ENCODE measurements at places on chromosomes 1 and 21.

- DNase-seq = no peak
Observed at GRCh38 chr1:31650161-31651088, 5.7 kb upstream of the PEF1 start.

GRCh38 chr1:230575886-230576500, 66.3 kb upstream of the COG2 start:
- DNase-seq = no peak

DNA sequence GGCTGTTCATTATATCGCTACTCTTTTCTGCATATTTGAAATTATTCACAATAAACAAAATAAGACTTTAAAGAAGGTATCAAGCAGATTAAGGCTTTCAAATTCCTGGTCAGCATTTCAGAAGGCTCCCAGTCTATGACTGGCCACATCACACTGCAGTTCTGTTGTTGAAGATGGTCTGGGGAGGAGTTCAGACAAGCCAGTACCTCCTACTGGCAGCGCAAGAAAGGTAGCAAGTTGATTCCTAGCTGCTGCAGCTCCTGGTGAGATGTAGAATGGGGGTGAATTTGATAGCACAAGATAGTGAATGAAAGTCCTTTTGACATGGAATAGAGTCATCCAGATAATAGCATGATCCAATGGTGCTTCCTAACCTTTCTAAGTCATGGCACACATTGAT, 88.2 kb upstream of the BEND5 start:
- no peak for DNase-seq

GRCh38 chr21:35084869-35085268, 35.8 kb upstream of the RUNX1 start:
- peak; percentile 50 for DNase-seq

DNA sequence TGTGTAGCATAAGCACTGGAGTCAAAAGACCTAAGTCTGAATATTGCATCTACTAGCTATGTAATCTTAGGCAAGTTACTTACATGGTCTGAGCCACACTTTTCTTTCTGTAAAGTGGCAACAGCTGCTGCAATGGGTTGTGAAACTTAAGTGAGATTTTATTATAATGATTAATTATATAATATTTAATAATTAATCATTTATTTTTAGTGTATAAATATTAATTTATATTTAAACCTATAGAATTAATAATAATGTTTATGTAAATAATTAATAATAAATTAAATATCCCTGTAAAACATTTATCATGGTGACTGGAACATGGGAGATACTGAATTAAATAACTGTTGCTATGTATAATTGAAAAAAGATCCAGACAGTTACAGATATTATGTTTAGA, 180.3 kb downstream of the LRRC40 start:
- no peak for DNase-seq

- DNase-seq = no peak
Observed at GRCh38 chr1:181397845-181398244, 85.5 kb upstream of the CACNA1E start.

- DNase-seq = no peak
Observed at GRCh38 chr1:121519042-121519755, 334.4 kb downstream of the SRGAP2C start.

DNA sequence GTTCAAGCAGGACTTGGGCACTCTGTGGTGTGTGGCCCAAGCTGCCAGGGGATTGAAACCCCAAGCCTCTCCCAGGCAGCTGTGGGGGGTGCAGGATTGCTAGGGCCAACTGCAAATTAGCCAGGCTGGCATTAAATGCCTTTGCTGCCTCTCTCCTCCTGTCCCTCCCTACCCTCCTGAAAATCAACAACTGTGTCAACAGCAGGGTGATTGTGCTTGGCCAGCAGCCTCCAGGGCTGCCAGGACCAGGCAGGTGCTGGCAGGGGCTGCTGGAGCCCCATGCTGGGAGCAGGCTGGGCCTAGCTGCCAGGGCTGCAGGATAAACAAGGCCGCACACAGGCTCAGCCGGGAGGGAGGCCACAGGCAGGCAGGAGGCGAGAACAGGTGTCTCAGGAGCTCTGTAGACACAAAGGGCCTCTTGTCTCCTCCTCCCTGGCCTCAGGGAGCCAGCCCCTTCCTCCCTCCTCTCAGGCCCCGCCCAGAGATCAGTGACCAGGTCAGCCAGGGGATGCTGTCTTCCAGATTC, 11.4 kb downstream of the SOX13 start:
- no peak for DNase-seq

- no peak for DNase-seq
Observed at GRCh38 chr1:84382127-84382526, 16.2 kb upstream of the DNASE2B start.

DNA sequence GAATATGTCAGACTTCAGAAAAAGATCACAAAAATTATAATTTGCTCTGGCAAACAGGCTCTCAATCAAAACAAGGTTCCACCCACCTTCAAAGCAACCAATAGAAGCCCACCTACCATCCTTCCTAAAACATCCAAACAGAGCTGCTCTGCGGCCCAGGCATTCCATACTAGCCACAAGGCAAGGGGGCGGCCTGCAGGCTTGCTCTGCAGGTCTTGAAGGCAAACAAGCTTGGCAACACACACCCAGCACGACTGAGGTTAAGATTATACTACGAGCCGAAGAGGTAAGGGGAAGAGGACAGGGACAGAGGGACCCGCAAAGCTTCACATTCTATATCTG, 207.3 kb downstream of the SLC45A1 start:
- DNase-seq = peak; percentile 21

- DNase-seq = peak; percentile 65
Observed at GRCh38 chr1:223731133-223731770, 18.9 kb downstream of the CAPN2 start.

DNA sequence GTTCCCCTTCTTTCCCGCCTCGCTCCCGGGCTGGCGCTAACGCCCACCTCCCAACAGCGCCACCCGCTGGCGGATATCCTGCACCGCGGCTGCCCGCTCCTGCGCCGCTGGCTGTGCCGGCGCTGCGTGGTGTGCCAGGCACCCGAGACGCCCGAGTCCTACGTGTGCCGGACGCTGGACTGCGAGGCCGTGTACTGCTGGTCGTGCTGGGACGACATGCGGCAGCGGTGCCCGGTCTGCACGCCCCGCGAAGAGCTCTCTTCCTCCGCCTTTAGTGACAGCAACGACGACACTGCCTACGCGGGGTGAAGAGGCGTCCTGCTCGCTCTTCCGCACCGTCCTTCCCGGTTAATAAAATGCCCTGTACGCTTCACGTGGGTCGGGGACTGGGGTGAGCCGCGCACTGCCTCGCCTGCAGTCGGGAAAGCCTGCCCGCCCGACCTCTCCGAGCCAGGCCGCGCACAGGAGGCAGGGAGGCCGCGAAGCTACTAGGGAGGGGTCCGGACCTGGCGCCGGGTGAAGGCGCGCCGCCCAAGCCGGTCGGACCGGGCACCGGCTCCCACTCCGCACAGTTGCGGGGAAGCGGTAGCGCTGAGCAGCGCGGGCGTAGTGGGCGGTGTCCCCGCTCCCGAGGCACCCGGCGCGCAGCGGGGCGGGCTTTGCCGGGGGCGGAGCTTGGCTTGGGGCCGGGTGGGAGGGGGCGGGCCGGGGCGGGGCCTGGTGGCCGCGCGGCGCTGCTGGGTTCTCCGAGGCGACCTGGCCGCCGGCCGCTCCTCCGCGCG, at the start of gene ADAM15:
TSS of gene ADAM15 (plus strand) at position 757 of the 782 bp plus-strand sequence. CDS start 71 bp downstream, outside the sequence.
- DNase-seq = peak; percentile 94

DNA sequence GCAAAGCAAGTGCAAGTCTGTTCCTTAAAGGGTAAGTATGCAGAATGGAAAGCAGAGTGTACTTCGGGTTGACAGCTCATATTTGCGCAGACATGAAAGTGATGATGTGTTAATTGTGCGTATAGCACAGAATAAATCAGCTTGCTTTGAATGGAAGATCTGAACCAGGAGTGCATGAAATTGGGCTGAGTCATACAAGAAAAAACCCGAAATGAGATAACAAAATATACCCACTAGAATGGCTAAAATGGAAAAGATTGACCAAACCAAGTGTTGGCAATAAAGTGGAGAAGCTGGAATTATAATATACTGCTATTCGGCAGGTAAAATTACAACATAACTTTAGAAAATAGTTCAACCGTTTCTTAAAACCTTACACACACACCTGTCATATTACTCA, 28.5 kb downstream of the CR1L start:
- no peak for DNase-seq

DNA sequence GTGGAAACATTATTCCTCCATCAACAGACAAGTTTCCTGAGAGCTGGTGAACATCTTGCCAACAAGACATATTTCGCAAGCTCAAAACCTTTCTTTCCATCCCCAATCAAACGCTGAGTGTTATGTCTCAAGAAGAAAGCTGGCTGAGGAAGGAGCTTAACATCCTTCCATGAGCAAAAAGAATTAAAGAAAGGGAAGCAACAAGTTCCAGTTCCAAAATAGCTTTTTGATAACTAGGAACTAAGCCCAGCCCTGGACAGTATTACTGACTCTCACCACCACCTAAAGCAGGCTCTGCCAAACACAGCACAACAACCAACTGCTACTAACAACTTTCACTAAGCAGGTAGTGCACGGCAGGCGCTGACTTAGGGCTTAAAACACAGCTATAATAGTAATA, 50.2 kb downstream of the CAPZB start:
- DNase-seq = no peak

DNA sequence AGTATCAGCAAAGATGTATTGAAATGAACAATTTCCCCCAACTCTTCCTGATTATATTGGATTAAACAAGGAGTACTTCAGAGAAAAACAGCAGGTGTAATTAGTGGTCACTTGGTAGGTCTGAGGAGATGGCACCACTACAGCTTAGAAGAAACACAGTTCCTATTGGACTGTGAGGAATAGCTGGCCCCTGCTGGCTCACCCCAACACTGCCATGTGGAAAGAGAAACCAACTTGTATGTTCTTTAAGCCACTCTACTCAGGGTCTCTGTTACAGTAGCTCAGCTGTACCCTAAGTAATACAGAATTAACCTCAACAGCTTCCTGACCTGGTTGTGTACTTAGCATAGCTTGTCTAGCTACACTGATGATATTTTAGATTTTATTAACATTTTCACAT, 26.5 kb upstream of the MTR start:
- no peak for DNase-seq

- no peak for DNase-seq
Observed at GRCh38 chr1:39199593-39199992, 4.9 kb upstream of the MACF1 start.

- DNase-seq = no peak
Observed at GRCh38 chr1:205580923-205581180, 51.0 kb downstream of the ELK4 start.

GRCh38 chr1:183575606-183576005, 14.7 kb downstream of the NCF2 start:
- no peak for DNase-seq

DNA sequence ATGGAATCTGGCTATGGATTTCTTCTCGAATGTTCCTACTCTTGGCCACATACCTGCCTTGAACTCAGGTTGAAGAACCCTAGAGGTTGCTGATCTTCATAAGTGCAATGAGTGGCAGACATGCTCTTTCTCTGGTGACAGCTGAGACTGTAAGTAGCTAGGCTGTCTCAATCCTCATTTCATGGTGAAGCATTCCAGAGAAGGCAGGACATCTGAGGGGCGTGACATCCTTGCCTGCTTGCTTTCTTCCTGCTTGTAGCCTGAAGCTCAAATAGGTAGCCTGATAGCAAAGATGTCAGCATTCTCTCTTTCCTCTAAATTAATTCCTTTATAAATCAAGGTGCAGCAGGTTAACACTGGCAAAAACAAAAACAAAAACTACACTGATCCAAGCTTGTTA, 114.6 kb upstream of the MAGI3 start:
- DNase-seq = no peak

DNA sequence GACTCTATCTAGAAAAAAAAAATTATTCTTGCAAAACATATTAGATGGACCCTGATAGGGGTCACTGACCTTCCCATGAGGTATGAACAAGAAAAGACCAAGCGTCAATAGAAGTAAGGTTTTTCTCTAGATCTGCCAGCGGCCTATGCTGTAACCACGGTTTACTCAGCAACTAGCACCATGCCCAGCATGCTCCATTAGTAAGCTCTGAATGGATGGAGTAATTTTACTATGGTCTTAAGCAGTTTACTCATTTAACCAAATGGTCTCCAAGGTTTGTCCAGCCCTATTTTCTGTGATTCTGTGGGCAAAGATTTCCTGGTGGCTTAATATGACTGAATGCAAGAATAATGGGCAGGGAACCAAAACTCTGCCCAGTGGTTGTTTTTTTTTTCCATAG, 113.9 kb downstream of the ADSS2 start:
- DNase-seq = no peak

DNA sequence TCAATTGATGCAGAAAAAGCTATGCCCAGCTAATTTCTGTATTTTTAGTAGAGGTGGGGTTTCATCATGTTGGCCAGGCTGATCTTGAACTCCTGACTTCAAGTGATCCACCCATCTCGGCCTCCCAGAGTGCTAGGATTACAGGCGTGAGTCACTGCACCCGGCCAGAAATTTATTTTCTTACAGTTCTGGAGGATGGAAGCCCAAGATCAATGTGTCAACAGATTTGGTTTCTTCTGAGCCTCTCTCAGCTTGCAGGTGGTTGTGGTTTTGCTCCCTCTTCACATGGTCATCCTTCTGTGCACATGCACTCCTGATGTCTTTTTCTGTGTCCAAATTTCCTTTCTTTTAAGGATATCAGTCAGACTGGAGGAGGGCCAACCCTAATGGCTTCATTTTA, 35.6 kb downstream of the SHCBP1L start:
- no peak for DNase-seq

GRCh38 chr1:223547316-223548114, 118.0 kb downstream of the CAPN8 start:
- no peak for DNase-seq

- no peak for DNase-seq
Observed at GRCh38 chr1:231919886-231920285, 293.3 kb downstream of the DISC1 start.

GRCh38 chr1:109821221-109821669, 57.5 kb upstream of the EPS8L3 start:
- DNase-seq = peak; percentile 90

GRCh38 chr1:184558691-184559090, 171.9 kb downstream of the C1orf21 start:
- DNase-seq = no peak

DNA sequence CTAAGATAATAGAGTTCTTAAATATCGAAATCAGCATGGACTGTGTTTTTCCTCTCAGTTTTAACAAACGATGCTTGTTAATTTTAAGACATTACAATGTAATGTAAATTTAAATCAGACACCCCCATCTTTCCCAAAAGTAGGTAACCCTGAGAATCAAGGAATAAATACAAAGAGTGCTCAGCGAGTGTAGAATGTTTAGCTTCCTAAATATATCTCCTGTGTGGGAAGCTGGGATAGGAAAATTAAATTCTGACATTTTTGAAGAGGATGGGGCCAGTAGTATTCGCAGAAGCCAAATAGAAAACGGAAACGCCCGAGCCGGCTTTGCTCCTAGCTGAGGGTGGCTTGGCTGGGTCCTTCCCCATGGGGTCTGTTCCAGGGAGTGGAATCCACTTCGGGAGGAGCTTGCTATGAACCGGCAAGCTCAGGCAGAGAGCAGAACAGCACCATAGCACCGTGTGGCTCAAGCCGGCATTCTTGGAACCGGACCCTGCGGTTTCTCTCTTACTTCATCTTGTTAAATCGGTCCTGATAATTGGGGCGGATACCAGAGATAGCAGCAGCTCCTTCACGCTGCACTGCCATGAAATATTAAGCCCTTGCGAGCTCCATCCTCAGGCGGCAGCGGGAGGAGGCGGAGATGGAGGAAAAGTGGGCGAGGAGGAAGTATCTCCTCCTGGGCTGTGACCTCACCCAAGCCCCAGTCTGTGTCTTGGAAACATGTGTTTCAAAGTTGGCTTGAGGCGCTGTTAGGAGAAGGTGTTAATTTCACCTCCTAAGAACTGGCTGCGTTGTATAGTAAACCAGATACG, 24.9 kb downstream of the MAP3K7CL start:
- peak; percentile 55 for DNase-seq
